ENCODE measurements at places on chromosomes 6 and 20.

- DNase-seq = no peak
Measured at GRCh38 chr6:865846-866245, 172.9 kb upstream of the EXOC2 start.

DNA sequence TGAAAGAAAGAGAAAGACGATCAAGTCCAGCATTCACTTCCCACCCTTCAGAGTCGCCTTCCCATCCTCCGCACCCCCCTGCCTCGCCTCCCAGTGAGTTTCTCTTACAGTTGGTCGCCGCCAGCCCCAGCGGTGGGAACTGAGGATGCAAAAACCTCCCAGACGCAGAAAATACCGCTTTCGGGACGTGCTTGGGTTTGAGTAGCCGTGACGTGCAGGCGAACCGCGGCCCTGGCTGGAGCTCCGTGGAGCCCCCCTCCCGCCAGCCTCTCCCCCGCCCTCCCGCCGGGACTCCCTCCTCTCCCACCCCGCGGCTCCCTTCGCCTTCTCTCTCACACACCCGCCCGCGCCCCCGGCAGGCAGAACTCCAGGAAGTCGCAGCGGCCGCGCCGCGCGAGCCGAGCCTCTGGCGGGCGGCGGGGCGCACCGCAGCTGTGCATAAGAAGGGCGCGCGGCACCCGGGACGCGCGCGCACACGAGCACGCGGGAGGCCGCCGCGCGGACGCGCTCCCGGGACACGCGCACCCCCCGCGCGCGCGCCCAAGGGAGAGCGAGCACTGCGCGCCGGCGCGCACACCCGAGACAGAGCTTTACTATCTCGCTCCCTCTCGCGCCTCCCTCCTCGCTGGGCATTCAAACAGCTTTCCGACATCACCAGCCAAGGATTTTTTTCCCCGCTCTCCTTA, at the start of gene ADGRB3:
Gene ADGRB3, plus strand, starts transcription at position 557 of the 686 bp plus-strand sequence. CDS start 3,394 bp downstream, outside the sequence.
- peak; percentile 13 for DNase-seq

GRCh38 chr6:90098001-90098531, 198.6 kb downstream of the BACH2 start:
- DNase-seq = no peak

- no peak for DNase-seq
Measured at GRCh38 chr6:25550631-25551030, 101.4 kb upstream of the SCGN start.

DNA sequence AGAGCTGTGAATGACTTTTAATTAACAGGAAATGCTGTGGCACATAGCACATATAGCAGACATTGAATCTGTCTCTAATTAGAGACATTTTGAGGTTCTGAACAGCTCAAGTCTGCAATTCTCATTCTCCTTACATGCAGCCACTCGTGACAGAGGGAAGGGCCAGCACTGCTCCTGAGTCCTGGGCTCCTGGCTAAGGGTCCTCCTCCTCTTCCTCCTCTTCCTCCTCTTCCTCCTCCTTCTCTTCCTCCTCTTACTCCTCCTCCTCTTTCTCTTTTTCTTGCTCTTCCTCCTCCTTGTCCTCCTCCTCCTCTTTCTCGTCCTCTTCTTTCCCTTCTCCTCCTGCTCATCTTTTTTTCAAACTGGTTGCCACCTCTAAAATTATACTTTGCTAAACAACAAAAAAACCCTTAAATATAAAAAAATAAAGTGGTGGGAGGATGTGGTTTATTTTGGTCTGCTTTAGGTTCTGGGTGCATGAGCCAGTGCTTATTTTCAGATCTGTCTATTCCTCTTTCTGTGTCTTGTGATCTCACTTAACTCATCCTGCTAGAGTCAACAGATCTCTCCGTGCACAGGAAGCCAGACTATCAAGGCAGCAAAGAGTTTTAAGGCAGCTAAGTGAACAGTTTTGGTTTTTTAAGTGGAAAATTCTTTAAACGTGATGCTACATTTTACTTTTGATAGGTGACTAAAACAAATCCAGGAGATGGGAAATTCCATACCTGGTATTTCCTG, 159.3 kb downstream of the CD83 start:
- peak; percentile 35 for DNase-seq

DNA sequence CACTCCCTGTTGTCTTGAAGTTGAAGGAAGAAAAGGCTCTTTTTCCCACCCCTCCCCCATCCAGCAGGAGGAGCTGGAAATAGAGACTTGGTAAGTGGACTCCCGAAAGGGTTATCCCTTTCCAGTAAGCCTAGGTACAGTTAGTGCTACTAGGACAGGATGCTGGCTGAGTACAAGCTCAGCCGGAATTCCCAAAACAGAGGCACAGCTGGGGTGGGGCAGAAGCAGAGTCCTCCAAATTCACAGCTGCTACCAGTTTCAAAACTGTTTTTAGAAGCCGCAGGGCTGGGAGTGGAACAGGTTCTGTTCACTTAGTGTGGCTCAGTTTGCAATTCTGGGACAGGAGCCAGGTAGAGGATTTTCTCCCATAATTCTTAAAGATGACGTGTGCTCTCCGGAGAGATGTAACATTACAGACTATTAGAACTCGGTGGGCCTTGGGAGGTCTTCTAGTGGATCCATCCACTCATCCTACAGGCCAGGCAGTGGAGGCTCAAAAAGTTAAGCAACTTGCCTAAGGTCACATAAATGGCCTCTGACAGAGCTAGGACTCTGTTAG, 19.0 kb upstream of the UTRN start:
- DNase-seq = no peak

DNA sequence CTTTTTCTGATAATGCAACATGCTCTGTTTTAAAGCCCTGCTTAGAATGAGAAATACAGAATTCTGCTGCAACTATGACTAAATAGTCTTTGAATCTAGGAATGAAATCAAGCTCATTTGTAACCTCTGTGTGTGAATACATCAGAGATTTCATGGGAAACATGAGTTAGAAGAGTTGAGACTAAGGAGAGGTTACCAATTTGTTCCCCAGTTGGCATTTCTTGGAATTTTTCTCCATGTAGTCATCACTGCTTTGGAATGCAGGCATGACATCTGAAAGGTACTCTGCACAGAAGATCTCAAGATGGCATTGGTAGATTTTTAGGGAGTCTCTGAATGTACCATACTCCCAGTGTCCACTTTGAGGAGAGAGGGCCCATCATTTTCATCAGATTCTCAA, 237.2 kb downstream of the TFAP2A start:
- no peak for DNase-seq

DNA sequence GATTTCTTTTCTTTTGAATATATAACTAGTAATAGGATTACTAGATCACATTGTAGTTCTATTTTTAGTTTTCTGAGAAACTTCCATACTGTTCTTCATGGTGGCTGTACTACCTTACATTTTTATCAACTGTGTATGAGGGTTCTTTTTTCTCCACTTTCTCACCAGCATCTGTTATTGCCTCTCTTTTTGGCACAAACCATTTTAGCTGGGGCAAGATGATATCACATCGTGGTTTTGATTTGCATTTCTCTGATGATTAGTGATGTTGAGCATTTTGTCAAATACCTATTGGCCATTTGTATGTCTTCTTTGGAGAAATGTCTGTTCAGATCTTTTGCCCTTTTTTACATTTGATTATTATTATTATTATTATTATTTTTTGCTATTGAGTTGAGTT, 86.1 kb upstream of the TCF21 start:
- no peak for DNase-seq

- no peak for DNase-seq
Measured at GRCh38 chr6:4794140-4794707, 18.0 kb downstream of the CDYL start.

- DNase-seq = no peak
Measured at GRCh38 chr20:33337119-33337518, 54.1 kb downstream of the BPIFB1 start.

DNA sequence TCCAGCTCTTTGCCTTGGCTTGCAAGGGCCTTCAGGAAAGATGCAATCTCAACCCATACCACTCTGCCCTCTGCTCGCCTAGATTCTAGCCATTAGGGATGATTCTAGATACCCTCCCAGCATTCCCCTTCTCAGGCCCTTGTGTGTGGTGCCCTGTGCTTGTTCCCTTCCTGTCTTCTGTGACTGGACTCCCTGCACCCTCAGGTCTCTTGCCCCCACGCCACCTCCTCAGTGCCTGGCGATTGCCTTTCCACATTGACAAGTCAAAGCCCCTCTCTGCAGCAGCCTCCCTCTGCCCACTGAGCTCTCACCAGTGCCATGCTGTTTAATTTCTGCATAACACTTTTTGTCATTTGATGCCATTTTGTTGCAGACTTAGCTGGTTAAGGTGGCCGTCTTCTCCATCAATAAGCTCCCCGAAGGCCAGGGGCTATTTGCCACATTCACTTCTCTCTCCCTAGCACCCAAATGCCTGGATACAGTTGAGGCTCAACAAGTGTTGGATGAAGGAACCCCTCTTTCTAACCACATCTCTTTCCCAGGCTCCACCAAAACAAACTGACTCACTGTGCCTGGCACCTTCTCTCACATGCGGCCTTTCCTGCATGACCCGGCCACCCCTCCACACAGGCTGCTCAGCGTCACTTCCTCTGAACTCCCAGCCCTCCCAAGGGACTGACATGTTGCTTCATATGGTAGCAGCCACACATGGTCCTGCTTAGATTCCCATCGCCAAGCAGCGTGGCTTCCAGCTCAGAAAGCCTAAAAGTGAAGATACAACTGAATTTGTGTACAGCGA, 4.6 kb upstream of the TXNDC5 start:
- DNase-seq = no peak

GRCh38 chr6:53240139-53240538, 91.5 kb upstream of the GCM1 start:
- DNase-seq = no peak

- no peak for DNase-seq
Measured at GRCh38 chr6:36793913-36794712, 45.1 kb downstream of the CPNE5 start.

- DNase-seq = no peak
Measured at GRCh38 chr6:13349811-13350506, 21.6 kb upstream of the TBC1D7 start.

GRCh38 chr20:61937963-61938838, 127.5 kb downstream of the TAF4 start:
- no peak for DNase-seq

DNA sequence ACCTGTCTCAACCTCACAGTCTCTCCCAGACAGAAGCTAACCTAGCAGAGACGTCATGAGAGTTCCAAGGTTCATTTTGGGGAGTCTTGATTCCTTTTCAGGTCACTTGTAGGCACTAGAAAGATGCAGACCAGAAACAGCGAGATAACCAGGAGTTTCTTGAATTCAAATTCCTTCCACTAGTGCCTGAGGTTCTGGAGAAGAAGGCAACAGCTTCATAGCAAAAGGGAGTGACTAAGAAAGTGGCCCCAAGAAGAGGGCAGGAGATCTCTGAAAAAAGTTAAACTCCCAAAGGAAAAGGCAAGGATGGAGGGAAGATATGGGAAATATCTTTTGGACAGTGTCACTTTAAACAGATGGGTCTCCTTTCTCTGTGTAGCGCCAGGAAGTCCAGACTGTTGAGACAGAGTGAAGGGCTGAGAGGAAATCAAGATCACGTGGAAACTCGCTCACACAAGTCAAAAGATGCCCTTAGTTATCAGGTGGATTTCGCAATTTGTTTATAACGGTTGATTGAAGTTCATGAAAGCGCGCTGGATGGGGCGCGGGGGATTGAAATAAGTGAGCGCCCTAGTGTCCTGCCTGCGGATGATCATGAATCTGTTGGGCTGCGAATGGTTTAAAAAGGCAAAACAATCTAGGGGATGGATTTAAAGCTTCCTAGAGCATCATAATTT, 4.8 kb upstream of the PRSS16 start:
- DNase-seq = no peak

- DNase-seq = no peak
Measured at GRCh38 chr20:17940224-17940971, 28.2 kb downstream of the SNX5 start.

GRCh38 chr6:155260686-155261085, 3.1 kb upstream of the CLDN20 start:
- no peak for DNase-seq

DNA sequence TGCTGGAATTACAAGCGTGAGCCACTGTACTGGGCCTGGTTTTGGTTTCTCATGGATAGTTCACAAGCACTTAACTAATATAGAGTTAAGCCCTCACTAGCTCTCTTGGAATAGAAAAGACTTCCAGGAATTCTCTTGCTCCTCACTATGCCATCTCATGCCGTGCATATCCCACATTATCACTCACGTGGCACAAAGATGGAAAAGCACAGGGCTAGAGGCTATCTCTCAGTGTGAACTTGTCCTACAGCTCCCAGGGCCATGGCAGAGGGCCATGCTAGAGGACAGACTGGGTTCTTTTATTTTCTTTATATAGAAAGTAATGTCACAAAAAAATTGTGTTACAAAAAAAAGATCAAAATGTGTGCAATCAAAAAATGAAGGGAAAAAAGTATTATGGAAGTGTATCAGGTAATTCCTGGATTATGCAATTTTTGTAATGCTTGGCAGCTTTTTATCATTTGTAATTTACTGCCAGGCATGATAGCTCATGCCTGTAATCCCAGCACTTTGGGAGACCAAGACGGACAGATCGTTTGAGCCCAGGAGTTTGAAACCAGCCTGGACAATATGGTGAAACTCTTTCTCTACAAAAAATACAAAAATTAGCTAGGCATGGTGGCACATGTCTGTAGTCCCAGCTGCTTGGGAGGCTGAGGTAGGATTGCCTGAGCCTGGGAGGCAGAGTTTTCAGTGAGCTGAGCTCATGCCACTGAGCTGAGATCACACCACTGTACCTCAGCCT, 6.4 kb upstream of the SLC2A12 start:
- no peak for DNase-seq

DNA sequence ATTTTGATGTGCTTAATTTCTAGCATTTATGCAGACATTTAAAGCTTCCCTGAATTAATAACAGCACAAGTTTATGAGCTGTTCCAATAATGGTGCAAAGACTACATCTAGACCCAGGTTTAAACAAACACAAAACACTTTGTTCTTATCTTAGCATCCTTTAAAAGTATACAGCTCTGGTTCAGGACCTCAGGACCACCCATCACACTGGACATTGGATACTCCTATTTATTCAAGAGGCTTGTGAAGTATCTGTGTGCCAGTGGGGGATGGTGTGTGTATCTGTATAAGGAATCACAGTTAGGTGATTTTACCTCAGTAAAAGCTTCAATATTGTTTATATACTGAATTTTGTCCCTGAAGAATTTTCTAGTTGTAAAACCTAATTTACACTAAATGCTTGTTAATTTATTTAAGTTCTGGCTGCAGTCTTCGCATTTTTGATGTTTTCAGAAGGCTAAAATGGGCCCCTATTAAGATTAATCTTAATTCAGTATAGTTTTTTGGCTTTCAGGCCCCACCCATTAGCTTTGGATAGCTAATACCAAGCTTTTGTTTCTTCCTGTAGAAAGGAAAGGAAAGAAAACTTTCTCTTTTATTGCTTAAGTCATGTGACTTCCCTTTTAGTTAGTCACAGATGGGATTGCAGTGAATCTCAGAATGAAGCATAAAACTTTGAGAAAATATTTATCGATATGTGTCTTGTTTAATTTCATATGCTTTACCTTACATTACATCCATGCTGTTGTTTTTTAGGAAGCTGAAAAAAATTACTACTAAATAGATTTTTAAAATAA, 13.1 kb downstream of the LIN28B start:
- no peak for DNase-seq

DNA sequence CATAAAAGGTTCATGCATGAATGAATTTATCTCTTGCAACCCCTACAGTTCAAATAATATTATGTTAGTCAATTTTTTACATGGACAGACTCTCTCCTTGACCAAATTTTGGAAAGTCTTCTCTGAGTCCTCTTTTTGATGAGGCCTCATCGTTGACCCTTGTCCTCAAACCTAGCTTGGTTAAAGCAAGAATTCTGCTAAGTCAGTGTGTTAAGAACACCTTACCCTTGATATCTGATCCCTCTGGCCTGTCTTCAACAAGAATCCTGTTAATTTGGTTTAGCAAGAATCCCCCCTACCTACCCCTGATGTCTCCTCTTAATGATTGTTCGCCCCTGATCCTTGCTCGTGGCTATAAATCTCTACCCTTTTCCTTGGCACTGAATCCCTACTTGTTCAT, 301.4 kb downstream of the LAMA2 start:
- no peak for DNase-seq

Data from activated T-helper 2 cell treated with anti-CD3 and anti-CD28 coated beads, Interferon-gamma antibody, Interleukin-2, Interleukin-4, amounts not matched to agents 10 μg/mL and 5 μg/mL and 100 μg/mL, durations not matched to agents 14 hours and 24 hours and 36 hours (primary cell).